ENCODE measurements at places on chromosomes 11 and 22. TPM values are rescaled to one million over a fixed set of nuclear protein-coding genes. Genes with fewer than 3 reads are reported as not detected.

TSPAN32 gene
- 27.1 TPM for total RNA-seq

APOL5 gene
- total RNA-seq = not detected

- H3K36me3 ChIP-seq = no peaks in the 10 kb centered on the region
- no peak overlapping the region for H3K27ac ChIP-seq
- no peak for DNase-seq
- H3K4me1 ChIP-seq = no peaks in the 10 kb centered on the region
Measured at GRCh38 chr22:47634347-47634746, 871.9 kb downstream of the TBC1D22A start.

DNA sequence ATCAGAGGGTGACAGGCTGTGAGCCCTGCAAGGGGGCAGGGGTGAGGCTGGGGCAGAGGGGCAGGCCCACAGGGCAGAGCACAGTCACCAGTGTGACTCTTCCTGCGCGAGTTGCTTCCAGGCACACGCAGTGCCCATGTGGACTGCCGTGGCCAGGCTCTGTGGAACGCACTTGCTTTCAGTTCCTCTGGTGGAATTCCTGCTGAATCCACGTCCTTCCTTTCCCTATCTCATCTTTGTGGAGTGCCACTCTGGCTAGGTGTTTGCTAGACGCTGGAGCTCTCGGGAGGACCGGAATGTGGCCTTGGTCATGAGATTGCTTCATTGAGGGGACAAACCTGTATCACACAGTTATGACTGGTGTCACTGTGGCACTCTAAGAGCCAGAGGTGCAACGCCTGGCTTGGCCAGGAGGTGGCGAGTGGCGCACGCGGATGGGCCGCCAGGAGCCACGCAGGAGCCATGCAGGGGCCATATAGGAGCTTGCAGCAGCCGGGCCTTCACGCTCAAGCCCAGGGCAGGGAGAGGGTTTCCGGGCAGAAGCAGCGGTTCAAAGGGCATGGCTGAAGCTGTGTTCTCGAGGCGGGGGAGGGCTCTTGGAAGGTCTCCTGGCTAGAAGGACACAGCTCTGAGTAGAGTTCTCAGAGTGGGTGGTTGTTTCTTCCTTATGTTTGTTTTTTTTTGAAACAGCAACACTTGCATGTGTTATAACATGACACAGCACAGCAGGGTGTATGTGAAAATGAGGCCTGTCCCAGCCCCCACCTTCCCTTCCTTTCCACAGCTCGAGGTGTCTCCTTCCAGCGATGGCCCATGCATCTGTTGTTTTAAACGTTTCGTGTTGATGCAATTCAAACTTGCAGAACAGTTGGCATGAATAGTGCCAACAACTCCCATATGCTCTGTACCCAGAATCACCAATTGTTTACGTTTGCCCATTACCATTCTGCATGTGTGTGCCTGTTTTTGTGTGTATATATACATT, 36.2 kb downstream of the TBC1D22A start:
- peaks cover 22% of the 10 kb centered on the region for H3K4me1 ChIP-seq
- peaks cover 66% of the 10 kb centered on the region for H3K36me3 ChIP-seq
- DNase-seq = peak; percentile 70

GRCh38 chr11:71489311-71490043, 36.5 kb downstream of the NADSYN1 start:
- peaks cover 9% of the 10 kb centered on the region for H3K4me1 ChIP-seq
- H3K27ac ChIP-seq = no peak overlapping the region
- no peaks in the 10 kb centered on the region for H3K27me3 ChIP-seq

DNA sequence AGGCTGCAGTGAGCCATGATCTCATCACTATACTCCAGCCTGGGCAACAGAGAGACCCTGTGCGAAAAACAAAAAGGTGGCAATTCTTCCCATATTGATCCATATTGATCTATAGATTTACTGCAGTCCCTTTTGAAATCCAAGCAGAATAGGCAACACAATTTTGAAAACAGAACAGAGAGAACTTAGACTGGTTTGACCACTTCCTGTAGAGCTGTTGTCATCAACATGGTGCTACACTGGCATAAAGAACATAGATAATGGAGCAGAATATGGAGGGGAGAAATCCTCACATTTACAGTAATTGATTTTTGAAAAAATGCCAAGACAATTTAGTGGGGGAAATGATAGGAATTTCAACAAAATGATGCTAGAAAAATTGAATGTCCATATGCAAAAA, 34.1 kb downstream of the GRK3 start:
- no peaks in the 10 kb centered on the region for H3K27me3 ChIP-seq
- DNase-seq = no peak
- no peak overlapping the region for H3K27ac ChIP-seq
- no peaks in the 10 kb centered on the region for H3K36me3 ChIP-seq

DNA sequence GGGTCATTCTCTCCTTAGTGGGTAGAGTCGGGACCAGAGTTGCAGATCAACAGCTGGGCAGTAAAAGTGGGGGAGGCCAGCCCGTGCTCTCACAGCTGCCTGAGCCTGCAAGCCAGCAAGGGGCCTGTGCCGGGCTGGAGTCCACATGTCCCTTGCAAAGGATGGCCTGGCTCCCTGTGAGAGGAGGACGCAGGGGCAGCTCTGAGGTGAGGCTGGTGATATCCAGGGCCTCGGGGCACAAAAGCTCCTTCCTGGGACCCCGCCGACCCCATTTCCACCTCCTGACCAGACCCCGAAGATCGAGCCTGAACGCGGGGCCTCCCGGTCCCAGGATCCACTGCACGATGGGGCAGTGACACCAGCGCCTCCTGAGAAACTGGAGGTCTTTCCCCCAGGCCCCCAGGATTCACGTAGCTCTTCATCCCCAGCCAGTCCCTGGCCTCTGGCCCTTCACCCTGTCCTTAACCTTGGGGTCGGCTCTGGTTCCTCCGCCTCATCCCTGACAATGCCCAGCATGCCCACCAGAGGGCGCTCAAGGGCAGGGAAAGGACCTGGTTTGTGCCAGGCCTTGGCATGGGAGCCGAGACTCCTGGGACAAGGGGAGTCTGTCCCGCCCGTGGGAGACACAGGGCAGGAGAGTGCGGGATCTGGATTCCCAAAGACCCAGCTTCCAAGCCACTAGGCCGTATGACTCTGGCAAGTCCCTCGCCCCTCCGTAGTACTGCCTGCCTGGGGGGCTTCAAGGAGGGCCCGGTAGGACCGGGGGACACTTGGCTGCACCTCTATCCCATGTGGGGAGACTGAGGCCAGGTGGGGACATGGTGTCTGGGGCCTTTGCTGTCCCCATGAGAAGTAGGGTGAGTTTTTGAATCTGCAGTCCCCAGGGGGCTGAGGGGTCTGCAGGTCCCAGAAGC, 17.8 kb upstream of the WNT7B start:
- no peaks in the 10 kb centered on the region for H3K27me3 ChIP-seq
- peak overlapping the region; percentile 94 for H3K27ac ChIP-seq
- DNase-seq = peak; percentile 85
- no peaks in the 10 kb centered on the region for H3K36me3 ChIP-seq
- H3K4me1 ChIP-seq = peaks cover 62% of the 10 kb centered on the region

GRCh38 chr11:68300076-68300830, 12.1 kb upstream of the LRP5 start:
- H3K27me3 ChIP-seq = no peaks in the 10 kb centered on the region
- H3K4me3 ChIP-seq = no peak overlapping the region
- no peak overlapping the region for H3K27ac ChIP-seq
- no peaks in the 10 kb centered on the region for H3K36me3 ChIP-seq

DNA sequence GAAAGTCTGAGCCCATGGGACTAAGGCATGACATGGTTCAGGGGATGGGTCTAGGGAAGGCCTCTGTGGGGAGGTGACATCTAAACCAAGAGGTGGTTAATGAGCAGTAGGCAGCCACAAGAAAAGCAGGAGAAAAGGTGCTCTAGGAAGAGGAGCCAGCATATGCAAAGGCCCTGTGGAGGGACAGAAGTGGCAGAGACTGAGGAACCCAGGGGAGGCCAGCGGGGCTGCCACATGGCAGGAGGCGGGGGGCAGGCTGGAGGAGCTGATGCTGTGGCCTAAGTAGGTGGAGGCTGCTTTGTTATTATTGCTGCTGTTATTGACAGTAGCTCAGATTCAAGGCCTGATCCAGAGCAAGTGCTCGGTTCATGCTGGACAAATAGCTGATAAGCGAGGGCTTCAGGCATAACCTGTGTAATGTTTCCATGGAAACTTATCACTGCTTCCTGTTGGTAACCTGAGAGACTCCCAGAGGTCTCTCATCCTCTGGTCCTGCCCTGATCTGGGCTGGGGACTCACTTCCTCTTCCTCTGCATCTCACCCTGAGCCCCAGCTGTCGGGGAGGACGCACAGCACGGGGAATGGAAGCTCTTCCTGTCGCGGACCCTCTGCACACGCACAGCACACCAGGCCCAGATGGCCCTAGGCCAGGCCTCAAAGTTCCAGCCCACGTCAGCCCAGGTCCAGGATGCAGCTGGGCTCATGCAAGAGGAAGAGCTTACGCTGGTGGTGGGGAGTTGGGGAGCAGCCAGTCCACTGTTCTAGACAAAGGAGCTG, 75.2 kb upstream of the TP53I11 start:
- peak; percentile 72 for DNase-seq
- peak overlapping the region; percentile 73 for H3K27ac ChIP-seq
- H3K4me1 ChIP-seq = peaks cover 63% of the 10 kb centered on the region
- no peaks in the 10 kb centered on the region for H3K36me3 ChIP-seq
- no peak overlapping the region for H3K4me3 ChIP-seq

CSNK2A3 gene
- 1.4 TPM for total RNA-seq

OR51E1 gene
- 1.3 TPM for total RNA-seq

ZNF70 gene
- 4.0 TPM for total RNA-seq

TRIM48 gene
- not detected for total RNA-seq

- no peaks in the 10 kb centered on the region for H3K27me3 ChIP-seq
- H3K4me3 ChIP-seq = no peak overlapping the region
- H3K36me3 ChIP-seq = peaks cover 27% of the 10 kb centered on the region
- no peak overlapping the region for H3K27ac ChIP-seq
- H3K4me1 ChIP-seq = peaks cover 3% of the 10 kb centered on the region
- no peak for DNase-seq
Measured at GRCh38 chr11:43852057-43852636, 28.5 kb upstream of the ALKBH3 start.

DNA sequence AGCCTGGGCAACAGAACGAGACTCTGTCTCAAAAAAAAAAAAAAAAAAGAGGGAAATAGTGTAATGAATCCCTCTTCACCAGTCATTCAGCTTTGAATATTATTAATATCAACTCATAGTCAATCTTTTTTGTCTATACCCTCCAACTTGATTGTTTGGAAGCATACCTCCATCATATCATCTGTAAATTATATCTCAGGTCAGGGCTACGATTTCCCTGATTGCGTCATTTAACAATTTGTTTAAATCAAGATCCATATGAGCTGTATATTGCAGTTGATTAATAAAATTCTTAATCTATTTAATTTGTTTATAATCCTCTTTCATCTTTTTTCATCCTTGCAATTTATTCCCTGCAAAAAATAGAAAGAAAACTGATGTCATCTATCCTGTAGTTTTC, 60.2 kb downstream of the USP47 start:
- H3K4me1 ChIP-seq = no peaks in the 10 kb centered on the region
- no peak overlapping the region for H3K4me3 ChIP-seq
- no peak for DNase-seq
- H3K36me3 ChIP-seq = peaks cover 58% of the 10 kb centered on the region
- H3K27ac ChIP-seq = no peak overlapping the region
